ENCODE measurements at places on chromosomes 6 and 20. TPM values are rescaled to one million over a fixed set of nuclear protein-coding genes. Genes with fewer than 3 reads are reported as not detected.
A peak's percentile ranks its signal among the peaks of the same experiment; 100 is the strongest.

The FUT9 gene
- total RNA-seq, result not detected

The STMND1 gene
- not detected for total RNA-seq

The SEL1L2 gene
- total RNA-seq, result not detected

The TAP1 gene
- 75.0 TPM for total RNA-seq

The CPXM1 gene
- 0.15 TPM for total RNA-seq

The PSORS1C1 gene
- total RNA-seq, result not detected

The ENPP5 gene
- 2.4 TPM for total RNA-seq

The SLC17A2 gene
- not detected for total RNA-seq

The CDH26 gene
- 0.26 TPM for total RNA-seq

GRCh38 chr6:159104931-159105330, 60.1 kb upstream of the TAGAP start:
- peak; percentile 95 for DNase-seq

- DNase-seq, result no peak
Measured at GRCh38 chr6:69863766-69864165, 2.6 kb upstream of the COL19A1 start.

DNA sequence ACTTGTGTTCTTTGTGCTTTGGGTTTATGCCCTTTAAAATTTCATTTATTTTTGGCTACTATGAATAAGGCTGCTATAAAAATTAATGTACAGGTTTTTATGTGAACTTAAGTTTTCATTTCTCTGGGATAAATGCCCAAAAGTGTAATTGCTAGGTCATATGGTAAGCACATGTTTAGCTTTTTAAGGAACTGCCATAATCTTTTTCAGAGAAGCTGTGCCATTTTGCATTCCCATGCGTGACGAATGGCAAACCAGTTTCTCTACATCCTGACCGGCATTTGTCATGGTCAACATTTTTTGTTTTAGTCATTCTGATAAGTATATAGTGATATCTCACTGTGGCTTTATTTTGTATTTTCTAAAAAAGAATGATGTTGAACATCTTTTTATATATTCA, 236.0 kb upstream of the SGK1 start:
- no peak for DNase-seq

GRCh38 chr20:30484009-30484748, 773.3 kb upstream of the DEFB115 start:
- DNase-seq, result no peak

DNA sequence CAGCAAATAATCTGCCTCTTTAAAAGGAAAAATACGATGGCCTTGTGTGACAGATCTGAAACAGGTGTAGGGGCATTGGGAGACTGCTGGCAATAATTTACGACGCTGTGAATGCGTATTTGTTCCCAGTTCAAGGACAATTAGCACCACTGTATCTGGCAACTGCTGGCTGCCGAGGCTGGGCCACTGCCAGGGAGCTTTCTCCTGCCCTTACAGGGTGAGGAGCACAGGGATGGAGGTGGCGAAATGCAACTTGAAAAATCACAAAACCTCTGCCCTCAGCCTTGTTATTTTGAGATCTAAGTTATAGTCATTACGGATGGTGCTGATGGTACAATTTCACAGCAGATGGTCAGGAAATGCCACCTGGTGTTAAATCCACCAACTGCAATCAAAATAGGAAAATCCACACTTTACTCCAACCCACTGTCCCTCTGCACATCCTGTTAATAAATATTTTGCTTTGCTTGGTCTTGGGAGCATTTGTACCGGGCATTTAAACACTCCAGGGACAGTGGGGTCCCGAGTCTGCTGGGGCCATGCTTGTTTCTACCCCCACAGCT, 6.4 kb downstream of the MYLK4 start:
- DNase-seq, result no peak

- DNase-seq, result no peak
Measured at GRCh38 chr6:68633281-68633971, 1.7 kb upstream of the ADGRB3 start.

DNA sequence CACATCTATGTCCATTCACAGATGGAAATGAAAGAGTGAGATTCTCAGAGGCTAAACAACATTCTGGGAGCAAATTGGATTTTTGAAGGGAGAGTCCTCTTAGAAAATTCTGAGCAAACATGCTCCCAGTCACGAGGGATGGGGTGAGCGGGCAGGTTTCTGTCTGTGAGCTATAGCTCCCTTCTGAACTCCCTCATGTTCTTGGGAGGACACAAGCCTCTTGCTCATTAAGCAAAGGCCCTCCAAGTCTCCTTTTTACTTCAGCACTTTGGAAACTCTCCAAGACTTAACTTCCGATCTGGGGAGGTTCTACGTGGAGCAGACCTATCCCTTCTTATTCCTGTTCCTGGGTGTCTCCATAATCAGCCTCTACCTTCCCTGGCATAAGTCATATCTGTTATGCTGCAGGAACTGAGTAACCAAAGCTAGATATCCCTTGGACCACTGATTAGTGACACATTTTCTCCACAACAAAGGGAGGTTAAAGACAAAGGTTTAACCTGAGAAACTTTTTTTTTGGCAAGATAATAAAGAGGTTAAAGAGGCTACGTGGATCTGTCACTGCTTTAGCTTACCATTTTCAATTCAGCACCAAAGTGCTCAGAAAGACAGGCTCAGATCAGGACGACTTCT, 33.0 kb upstream of the SMIM29 start:
- DNase-seq, result no peak

DNA sequence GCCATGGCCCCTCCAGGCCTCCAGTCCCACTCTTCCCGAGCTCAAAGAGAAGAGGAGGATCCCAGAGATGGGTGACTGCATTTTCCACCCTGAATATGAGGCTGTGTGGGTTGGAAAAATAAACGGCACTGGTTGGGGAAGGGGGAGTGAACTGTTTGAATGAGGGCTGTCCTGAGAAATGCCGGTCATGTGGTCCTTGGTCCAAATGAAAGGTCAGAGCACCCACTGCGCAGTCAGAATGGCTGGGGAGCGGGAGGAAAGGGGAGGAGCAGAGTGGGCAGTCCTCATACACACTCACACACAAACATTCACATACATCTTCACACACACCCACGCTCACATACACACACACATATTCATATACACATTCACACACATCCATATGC, 83.1 kb downstream of the MRPL14 start:
- no peak for DNase-seq

- no peak for DNase-seq
Measured at GRCh38 chr6:143401068-143401446, 49.4 kb downstream of the ADAT2 start.

- DNase-seq, result no peak
Measured at GRCh38 chr6:43101497-43101896, 25.4 kb downstream of the PTK7 start.

DNA sequence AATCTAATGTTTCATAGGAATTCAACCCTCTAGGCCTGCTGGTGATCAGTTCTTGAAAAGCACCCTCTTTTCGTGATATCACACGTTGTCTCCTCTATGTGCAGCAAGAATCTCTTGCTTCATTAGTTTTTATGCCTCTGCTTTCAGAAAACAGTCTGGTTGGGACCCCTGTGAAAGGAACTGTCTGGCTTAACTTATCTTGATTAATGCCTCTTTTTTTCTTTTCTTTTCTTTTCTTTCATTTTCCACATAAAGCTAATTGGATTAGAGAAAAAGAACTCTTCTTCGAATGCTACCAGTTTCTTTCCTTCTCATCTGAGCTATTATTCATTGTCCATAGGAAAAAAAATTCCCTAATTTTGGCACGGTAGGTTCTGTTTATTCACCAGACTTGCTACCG, 21.3 kb downstream of the ZNF311 start:
- DNase-seq, result no peak

DNA sequence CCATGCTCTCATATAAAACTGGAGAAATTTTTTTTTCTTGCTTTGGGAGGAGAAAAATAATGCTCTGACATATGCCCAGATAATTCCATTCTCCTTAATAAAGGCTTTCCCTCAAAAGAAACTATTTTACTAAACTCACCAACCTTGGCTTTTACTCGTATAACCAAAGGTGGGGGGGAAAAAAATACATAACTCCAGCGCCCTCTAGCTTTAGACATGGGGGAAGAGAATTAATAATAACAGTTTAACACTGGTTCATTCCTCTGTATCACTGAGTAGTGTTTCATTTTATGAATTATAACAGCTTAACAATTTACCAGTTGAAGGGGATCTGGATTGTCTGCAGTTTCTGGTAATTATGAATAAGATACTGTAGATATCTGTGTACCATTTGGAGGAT, 1226.1 kb downstream of the GRIK2 start:
- peak; percentile 15 for DNase-seq

- DNase-seq, result no peak
Measured at GRCh38 chr6:142485256-142485655, 183.4 kb downstream of the ADGRG6 start.

DNA sequence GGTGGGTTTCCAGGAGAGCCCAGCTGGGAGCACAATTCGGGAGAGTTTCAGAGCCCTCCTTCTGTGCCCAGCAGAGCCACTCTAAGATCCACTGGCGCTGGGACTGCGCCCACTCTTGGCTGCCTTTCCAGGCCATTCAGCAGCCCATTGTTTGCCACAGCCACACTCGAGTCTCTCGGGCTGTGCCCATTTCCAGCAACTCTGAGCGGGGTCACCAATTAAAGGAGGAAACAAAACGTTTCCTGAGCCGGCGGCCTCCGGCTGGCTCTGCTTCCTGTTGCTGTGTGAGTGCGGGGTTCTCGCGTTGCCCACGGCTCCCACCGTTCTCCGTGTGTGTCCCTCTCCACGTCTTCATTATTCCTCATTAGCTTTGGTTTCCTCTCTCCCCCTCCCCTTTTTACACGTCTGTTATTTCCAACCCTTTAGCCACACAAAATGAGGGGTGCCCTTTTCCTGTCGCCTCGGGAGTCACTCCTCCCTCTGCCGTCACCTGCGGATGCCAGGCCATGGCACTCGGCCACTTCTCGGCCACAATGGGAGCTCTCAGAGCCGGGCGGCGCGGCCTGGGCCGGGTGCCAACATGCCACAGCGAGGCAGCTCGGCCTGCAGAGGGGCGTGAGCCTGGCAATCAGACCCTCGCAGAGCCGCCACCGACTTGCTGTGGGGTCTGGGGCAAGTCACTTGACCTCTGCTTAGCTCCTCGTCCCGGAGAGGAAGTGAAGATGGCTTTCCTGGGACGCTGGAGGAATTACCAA, 94.3 kb upstream of the NKX2-2 start:
- no peak for DNase-seq

GRCh38 chr6:152959333-152959732, 23.5 kb downstream of the FBXO5 start:
- no peak for DNase-seq

GRCh38 chr6:19033683-19034082, 646.5 kb downstream of the RNF144B start:
- no peak for DNase-seq

- no peak for DNase-seq
Measured at GRCh38 chr6:127844529-127844928, 56.3 kb downstream of the THEMIS start.

DNA sequence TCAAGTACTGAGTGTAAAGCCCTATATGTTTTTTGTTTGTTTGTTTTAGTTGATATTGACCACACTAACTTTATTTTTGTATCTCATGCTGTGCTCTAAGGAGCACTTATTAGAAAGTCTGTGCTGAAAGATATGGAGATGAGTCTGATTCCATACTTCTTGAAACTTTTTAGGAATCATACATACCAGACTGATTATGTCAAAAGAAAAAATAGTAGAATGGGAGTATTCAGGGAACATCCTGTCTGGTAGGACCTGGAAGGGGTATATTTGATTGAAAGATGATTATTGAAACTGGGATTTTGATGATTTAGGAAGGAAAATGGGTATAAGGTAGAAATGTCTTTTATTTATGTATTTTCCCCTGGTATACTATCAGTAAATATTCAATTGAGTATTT, 111.4 kb downstream of the QKI start:
- no peak for DNase-seq
